Umbilical cord (tissue), 2 donors: ENCODE measurements at places on chromosomes 1 and 21. TPM values are rescaled to one million over a fixed set of nuclear protein-coding genes. Genes with fewer than 3 reads are reported as not detected.

Gene C8B
- total RNA-seq = not detected

Gene FPGT
- total RNA-seq = 33.0 TPM

Gene CCDC27
- total RNA-seq = 0.24 TPM

DNA sequence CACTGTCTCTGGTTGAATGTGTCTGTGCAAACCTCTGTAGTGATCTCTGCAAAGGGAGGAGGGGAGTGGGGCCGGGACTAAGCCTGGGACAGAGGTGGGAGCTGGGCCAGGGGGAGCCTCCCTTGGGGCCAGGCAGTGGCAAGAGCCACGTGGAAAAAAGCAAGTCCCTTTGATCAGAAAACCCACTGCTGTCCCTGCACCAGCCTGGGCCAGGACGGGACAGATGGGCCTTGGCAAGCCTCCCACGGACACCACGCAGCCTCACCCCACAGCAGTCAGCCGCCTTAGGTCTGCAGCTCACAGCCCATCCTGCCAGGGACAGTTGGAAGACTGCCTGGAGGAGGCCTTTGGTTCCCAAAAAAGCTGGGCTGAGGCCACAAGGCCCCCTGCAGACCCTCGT lies 11.7 kb upstream of the TRAPPC10 start:
- no peak for DNase-seq

GRCh38 chr1:245046315-245046714 lies 108.5 kb upstream of the KIF26B start:
- DNase-seq = no peak

DNA sequence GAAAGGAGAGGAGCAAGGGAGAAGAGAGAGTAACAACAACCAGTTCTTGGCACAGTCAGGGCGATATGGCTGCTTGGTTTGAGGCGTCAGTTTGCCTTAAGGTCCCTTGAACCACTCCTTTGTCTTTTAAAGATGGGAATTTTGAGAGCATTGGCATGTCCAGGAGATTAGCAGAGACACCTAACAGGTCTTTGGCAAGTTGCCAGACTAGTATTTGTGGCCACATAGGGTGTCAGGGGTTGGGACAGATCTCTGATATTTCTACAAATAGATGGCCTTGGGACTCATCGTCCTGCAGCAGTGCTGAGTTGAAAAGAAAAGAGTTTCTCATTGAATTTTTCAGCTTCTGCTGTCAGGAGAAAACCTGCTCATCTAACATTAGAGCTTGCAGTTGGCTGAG lies 55.3 kb upstream of the KCND3 start:
- no peak for DNase-seq

DNA sequence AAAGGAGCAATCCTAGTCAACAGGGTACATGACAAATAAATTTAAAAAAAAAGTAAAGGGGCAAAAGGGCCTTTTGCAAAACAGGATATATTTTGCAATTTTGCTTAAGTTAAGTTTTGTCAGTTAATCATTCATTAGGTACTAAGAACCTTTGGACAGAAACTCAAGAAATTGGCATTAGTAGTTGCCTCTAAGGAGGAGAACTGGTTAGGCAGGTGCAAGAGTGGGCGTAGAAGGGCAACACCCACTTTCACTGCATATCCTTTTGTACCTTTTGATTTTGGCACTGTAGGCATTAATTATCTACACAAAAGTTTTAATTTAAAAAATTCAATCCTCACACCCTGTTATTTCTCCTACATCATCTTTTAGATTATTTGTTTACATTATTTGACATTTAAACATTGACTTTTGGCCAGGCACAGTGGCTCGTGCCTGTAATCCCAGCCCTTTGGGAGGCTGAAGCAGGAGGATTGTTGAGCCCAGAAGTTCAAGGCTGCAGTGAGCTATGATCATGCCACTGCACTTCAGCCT lies 4.3 kb downstream of the DDAH1 start:
- peak; percentile 32 for DNase-seq

Gene CITED4
- total RNA-seq = 2.2 TPM

GRCh38 chr1:228807904-228808605 lies 72.8 kb downstream of the RHOU start:
- DNase-seq = no peak

Gene TTC22
- 1.7 TPM for total RNA-seq

GRCh38 chr1:87702455-87702854 lies 373.8 kb downstream of the LMO4 start:
- no peak for DNase-seq
